ENCODE measurements at places on chromosomes 4 and X.

GRCh38 chr4:72552447-72552846 is 16.6 kb downstream of the ADAMTS3 start:
- no peak for DNase-seq

- no peak for DNase-seq
These were observed 407.3 kb upstream of the SLIT2 start for GRCh38 chr4:19844446-19844845.

DNA sequence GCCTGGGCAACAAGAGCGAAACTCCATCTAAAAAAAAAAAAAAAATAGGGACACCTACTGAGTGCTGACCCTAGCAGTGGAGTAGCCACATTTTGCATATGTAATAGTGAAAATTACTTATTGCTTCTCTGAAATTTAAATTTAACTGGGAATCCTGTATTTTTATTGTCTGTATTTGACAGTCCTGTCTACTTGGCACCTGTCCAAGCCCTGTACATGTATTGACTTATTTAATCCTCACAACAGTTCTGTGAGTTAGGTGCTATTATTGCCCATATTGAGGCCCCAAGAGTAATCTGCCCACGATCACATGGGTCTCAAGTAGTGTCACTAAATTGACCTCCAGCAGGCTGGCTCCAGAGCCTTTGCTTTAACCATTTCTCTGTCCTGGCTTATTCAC is 81.6 kb downstream of the WDR19 start:
- no peak for DNase-seq

DNA sequence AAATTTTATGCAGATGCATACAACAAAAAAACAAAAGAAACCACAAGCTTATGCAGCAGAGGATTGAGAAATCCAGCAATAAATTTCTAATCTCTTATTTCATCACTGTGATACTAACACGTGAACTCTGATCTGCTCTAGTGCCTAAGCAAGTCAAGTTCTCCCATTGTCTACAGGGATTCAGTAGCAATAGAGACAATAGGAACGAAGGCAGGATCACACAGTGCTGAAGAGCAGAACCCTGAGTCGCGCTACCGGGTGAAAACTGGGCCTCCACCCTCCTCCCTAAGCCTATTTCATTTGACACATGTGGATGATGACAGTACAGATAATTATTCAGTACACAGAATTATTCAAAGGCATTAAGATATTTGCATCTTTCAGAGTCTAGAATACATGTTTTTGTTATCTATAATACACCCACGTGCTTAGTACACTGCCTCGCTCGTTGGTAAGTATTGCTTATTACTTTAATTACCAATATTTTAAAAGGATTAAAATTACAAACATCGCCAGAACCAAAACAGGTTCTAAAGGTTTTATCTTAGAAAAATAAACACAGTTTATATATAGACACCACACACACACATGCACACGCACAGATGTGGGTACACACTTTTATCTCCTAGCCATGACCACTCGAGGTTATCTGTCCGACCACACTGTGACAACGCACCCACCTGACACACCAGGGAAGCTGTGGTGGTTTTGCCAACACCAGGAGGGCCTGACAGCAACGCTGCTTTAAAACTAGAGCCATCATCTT is 60.1 kb downstream of the RFC1 start:
- no peak for DNase-seq

DNA sequence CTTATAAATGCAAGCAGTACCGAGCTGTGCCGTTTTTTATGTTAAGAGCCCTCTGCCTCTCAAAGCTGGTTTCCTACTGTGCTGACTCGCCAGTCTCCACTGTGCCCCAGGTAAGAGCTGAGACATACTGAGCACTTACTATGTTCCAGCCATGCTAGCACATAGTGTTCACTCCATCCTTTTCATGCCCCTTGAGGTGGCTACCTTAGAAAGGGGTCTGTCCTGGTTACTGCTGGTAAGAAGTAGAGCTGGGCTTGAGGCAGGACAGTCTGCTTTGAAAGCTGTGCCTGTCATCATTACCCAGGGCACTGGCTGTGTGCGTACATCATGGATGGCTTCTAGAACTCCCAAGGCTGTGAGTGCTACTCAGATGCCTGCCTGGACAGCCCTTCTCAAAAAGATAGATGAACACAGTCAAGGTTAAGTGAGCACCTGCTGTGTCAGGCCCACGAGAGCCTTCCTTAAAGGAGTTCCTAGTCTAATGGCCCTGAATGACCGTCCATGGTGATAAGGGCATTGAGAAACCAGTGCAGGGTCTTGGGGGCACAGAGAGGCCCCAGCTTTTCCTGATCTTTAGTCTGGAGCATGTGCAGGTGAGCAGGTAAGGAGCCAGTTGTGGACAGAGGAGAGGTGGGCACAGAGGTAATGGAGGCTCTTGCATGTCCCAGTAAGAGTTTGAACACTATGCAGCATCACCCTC is 1.6 kb downstream of the STK32B start:
- no peak for DNase-seq

GRCh38 chrX:6227935-6228334 is 732 bp downstream of the NLGN4X start:
- DNase-seq, result no peak

GRCh38 chr4:181998398-181999295 is 244.6 kb upstream of the TENM3 start:
- DNase-seq, result no peak

GRCh38 chr4:101393256-101393655 is 45.9 kb upstream of the PPP3CA start:
- DNase-seq, result no peak

GRCh38 chr4:165635381-165635780 is 237.7 kb upstream of the TLL1 start:
- no peak for DNase-seq

GRCh38 chr4:121030711-121031110 is 41.6 kb downstream of the NDNF start:
- no peak for DNase-seq

DNA sequence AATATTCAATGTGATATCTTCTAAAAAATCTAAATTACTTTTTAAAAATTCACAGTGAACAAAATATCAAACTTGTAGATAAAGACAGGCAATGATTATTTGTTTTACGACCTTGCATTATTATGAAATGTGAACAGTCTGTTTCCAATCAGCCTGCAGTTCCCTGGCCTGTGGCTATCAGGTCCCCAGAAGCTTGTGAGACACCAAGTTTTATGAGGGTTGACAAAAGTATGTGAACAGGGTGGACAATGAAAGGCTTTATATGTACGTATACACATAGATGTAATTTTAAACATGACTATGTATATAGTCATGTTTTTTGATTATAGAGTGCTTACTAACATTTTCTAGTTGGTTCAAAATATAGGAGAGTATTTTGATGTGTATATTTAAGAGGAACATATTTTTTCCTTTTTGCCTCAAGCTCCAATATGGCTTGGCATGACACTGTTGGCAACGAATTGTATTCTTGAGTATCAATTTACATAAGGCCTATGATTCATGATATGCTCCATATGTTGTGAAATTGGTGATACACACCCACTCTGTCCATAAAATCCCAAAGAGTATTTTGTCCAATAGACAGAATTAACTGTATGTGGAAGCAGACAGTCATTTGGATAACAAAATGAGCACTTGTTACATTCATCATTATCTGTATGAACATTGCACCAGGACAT is 55.7 kb downstream of the BTC start:
- DNase-seq, result no peak

GRCh38 chr4:16721613-16722291 is 176.7 kb downstream of the LDB2 start:
- DNase-seq, result no peak

DNA sequence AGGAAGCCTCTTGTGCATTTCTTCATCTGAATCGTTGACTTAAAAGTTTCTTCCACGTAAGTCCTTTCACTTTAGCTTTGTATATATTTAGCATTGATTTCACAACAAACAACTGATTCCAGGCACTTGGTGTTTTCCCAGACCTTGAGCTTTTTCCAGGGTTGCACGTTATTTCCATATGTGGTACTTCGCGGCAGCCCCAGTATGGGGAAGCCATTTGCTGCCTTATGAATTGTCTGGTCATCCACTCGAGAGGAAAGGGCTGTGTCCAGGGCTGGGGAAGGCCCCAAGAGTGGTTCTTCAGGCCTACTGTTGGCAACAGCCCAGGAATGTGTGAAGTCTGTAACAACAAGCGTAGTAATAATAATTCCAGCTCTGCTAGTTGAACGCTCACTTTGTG is 2.8 kb upstream of the TLR8 start:
- DNase-seq, result no peak

GRCh38 chr4:60400593-60400992 is 799.5 kb upstream of the ADGRL3 start:
- DNase-seq, result no peak

GRCh38 chrX:23871905-23872546 is 35.7 kb downstream of the APOO start:
- no peak for DNase-seq

GRCh38 chrX:154121961-154122360 is 22.1 kb upstream of the OPN1LW start:
- no peak for DNase-seq

DNA sequence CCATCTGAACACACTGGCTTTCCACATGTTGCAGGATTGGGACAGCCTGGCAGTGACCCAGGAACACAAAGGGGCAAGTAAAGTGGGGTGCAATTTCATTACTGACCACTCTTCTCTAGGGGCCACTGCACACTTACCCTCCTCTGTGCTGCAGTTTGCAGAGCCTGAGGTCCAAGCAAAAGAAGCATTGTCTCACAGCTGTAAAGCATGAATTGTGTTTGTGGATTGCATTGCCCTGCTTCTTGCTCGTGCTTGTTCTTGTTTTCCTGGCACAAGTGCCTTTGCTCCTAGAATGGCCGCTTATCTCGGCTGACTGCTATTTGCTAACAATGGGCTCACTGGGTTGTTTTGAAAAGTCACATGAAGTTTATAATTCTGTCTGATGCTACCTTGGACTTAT is 209.1 kb upstream of the JADE1 start:
- DNase-seq, result no peak

- no peak for DNase-seq
These were observed 10.6 kb downstream of the NDP start for GRCh38 chrX:43962636-43963035.

- DNase-seq, result no peak
These were observed 32.9 kb downstream of the LONRF3 start for GRCh38 chrX:119007189-119007770.

DNA sequence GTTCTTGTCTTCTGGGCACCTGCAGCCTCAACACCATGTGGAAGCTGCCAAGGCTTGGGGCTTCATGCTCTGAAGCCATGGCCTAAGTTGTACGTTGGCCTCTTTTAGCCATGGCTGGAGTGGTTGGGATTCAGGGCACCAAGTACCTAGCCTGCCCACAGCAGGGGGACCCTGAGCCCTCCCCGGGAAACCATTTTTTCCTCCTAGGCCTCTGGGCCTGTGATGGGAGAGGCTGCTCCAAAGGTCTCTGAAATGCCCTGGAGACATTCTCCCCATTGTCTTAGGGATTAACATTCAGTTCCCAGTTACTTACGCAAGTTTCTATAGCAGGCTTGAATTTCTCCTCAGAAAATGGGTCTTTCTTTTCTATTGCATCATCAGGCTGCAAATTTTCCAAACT is 269.3 kb downstream of the NAP1L3 start:
- DNase-seq, result no peak

DNA sequence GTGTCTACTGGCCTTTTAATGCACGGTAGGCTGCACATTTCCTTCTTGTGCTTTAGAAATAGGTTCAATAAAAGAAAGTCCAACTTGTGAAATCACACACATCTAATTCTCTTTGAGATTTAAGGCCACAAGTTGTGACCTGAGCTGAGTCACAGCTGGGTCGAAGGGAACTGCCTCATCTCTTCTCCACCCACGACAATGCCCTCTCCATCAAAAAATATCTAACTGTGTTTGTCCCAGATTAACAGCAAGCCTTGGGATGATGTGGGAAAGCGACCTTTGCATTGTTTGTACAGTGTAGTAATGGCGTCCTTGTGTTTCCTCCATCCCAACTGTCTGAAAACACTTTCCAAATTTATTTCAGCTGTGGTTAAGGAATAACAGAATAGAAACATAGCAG is 168.9 kb downstream of the AMELX start:
- DNase-seq, result no peak

DNA sequence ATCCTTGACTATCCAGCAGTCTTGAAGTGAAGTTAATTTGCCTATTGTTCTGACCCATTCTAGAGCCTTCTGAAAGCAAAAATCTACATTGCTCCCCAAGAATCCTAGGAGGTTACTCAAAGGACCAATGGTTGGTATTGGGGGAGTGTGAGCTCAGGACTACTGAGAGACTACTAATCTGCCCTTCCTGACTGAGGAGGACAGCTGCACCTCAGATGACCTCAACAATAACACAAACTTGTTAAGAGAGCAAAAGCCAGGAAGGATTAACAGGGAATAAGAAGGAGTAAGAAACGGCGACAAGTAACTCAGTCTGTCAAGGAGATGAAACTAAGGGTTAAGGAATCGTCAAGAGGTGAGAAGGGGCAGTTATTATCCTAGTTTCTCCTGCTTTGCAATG is 43.4 kb downstream of the IDS start:
- no peak for DNase-seq

DNA sequence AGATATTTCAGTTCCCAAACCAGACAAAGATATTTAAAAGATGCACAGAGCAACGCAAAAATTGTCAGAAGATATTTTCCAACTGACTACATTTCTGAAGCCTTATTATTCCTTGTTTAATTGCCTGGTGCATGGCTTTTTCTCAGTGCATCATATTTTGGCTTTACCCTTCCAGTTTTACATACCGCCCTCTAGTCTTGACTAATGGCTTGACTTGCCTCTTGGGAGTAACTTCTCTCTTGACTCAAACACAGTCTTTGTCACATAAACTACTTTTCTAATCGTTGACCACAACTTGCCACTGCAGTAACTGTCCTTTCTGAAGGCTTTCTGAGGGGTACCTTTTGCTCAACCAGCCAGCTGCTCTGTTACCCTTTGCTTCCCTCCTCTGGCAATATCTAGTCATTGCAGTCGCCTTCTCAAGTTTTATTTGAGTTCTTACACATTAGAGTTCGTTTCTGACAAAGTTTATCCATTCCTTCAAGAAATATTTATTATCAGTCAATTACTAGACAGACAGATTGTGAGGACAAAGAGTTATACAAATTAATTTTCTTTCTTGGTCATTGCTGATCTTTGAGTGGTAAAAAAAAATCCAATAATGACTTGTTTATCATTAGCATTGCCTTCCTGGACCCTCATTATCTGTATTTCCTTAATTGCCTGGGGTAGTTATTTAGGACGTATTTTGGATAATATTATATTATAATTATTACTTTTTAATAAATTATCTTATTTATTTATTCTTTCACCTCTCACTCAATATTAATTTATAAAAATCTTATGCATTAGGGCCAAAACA is 506.9 kb upstream of the PCDH10 start:
- no peak for DNase-seq

GRCh38 chrX:49876750-49877149 is 2.5 kb upstream of the USP27X start:
- DNase-seq, result no peak
